ENCODE measurements at places on chromosomes 1 and 21.

- DNase-seq = peak; percentile 50
These were observed 16.5 kb upstream of the A3GALT2 start for GRCh38 chr1:33337441-33337840.

DNA sequence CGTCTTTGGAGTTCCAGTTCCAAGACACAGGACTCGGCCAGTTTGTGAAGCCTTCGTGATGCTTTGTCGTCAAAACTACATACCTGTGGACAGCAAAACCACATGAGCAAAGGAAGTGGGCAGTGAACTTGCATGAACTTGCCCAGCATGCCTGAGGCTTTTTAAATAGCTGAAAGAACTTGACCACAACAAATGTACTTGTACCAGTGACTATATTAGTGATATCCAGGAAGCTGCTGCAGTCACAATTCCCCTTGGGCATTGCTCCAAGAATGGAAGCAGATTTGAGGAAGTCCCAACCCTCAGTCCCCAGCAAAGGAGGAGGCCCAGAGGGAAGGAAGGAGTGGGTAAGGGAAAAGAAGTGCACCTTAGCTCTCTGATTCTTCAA is 2.6 kb downstream of the FUCA1 start:
- DNase-seq = no peak

DNA sequence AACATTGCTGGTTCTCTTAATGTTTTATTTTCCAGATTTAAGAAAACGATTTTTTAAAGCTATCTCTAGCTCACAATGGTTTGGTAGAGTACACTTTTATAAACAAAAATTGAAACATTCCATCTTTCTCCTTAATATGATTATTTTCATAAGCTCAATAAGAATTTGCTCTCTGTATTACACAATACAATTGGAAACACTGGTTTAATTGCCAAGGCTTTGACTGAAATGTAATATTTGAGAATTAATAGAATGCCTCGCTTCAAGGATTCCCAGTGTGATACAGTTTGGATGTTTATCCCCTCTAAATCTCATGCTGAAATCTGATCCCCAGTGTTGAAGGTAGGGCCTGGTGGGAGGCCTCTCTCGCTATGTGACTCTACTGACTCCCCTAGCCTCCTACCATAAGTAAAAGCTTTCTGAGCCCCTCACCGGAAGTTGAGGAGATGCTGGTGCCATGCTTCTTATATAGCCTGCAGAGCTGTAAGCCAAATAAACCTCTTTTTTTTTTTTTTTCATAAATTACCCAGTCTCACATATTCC is 67.4 kb downstream of the DDAH1 start:
- DNase-seq = peak; percentile 39

GRCh38 chr1:21873761-21874160 is 61.7 kb downstream of the LDLRAD2 start:
- no peak for DNase-seq

DNA sequence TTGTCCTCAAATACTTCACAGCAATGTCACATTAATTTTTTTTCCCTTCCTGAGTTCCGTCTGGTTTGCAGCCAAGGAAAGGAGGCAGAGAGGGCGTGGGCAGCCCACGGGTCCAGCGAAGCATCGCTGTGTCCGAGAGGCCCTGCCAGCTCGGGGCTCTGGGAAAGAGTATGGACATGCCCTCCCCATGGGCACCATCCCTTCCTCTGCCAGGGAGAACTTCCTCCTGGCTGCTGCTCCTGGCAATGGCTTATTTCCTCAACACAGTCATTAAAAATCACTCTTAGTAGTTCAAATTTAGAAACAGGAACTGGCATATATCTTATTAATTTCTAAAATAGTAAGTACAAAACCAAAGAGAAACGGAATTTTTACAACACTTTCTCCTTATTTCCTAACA is 115.4 kb downstream of the RIPK4 start:
- no peak for DNase-seq

DNA sequence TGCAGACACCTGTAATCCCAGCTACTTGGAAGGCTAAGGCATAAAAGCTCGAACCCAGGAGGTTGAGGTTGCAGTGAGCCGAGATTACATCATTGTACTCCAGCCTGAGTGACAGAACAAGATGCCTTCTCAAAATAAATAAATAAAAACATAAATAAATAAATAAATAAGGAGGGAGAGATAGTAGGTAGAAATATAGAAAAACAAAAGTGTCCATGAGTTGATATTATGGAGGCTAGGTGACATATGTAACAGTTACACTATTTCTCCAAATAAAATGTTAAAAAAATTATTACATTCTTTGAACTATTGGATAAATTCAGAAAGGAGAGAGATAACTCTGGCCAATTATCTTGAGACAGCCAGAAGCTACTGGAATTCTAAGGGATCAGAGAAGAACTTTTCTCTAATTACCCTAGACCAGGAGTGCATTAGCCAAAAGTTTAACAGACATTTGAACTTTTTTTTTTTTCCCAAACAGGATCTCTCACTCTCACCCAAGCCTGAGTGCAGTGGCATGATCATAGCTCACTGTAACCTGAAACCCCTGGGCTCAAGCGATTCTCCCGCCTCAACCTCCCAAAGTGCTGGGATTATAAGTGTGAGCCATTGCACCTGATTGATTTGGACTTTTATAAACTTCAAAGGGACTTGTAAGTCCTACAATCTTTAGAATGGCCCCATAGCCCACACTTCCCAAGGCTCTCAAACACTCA is 17.6 kb downstream of the SYNJ1 start:
- peak; percentile 25 for DNase-seq

DNA sequence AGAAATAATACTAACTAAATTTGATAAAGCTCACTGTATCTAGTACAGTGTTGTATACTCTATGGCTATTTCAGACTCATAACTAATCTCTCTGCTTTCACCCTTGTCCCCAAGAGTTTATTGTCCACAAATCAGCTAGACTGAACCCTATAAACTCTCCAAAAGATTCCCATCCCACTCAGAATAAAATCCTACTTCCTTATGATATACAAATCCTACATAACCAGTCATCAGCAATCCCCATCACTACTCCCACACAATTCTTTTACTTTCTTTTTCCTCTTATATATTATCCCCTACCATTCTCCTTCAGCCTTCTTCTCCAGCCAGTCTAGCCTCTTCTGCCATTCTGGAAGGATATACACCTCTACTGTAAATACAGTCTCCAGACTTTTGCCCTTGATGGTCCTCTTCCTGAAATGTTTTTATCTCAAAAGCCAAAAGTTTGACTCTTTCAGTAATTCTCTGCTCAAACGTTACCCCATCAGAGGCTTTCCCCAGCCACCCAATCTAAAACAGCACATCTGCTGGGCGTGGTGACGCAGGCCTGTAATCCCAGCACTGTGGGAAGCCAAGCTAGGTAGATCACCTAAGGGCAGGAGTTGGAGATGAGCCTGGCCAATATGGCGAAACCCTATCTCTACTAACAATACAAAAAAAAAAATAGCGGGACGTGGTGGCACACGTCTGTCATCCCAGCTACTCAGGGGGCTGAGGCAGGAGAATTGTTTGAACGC is 41.6 kb downstream of the ABL2 start:
- no peak for DNase-seq

DNA sequence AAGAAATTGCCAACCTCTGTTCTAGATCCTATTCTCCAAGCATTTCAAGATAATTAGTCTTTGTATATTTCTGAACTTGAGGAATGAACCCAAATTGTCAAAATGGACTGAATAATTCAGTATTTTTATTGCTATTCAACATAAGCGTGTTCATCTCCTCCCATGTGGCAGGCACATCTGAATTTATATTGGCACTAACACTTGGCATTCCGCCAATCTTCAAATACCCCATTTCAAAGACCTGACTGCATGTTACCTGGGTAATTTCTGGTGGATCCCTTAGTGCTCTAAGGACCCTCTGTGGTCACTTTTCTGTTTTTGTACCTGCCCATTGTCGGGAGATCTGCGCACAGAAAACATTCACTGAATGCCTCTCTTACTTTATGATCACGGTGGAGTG is 66.6 kb downstream of the BACE2 start:
- no peak for DNase-seq

GRCh38 chr21:36125512-36126207 is 9.2 kb upstream of the CBR3 start:
- DNase-seq = peak; percentile 53
